ENCODE measurements at places on chromosomes 2 and 18.

GRCh38 chr2:138335036-138335435 is 166.5 kb upstream of the SPOPL start:
- DNase-seq = no peak

DNA sequence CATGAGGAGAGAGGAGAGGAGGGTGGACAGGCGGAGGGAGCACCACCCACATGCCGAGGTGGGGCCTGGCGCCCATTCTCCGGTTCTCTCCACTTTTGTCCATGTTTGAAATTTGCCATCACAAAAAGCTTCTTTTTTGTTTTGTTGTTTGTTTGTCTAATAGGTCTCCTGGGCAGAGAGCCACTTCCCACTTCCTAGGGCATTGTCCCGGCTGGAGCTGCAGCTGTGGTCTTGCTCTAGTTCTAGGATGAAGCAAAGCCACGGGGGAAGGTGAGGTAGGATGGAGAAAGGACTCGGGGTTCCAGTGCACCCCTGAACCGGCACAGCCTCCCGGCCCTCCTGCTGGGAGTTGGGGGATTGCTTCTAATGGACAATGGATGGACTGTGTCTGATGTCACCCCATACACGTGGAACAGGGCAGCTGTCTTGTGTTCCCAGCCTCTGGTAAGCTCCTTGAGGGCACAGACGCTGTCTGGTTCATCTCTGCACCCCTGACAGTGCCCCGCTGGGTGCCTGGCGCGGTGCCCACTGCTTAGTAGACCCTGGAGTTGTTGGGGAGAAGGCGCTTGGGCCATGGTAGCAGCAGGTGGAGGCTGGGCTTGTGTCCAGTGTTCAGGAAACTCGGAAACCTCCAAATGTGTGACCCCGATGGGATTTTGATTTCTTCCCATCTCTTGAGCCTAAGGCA is 278.4 kb downstream of the NDUFA10 start:
- no peak for DNase-seq

- DNase-seq = no peak
Observed at GRCh38 chr2:152103271-152103670, 4.4 kb upstream of the CACNB4 start.

DNA sequence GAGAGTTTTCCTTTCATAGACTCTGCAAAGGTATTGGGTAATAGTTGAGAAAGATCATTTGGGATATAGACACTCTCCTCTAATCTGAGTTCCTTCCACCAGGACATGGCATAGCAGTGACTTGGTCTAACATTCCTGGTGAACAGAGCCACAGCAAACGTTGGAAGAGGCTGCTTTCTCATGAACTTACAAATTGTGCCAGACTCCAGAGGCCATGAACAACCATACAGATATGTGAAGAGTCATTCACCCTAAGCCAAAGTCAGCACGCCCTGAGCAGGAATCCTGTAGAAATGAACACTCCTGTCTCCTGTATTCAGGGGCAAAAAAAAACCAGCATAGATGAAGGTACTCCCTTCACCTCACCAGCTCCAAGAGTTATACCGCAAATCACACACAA is 152.8 kb downstream of the TMEM18 start:
- no peak for DNase-seq

GRCh38 chr2:43839776-43840564 is 1.2 kb downstream of the ABCG8 start:
- DNase-seq = no peak

GRCh38 chr2:217884985-217885384 is 117.8 kb downstream of the TNS1 start:
- DNase-seq = no peak

DNA sequence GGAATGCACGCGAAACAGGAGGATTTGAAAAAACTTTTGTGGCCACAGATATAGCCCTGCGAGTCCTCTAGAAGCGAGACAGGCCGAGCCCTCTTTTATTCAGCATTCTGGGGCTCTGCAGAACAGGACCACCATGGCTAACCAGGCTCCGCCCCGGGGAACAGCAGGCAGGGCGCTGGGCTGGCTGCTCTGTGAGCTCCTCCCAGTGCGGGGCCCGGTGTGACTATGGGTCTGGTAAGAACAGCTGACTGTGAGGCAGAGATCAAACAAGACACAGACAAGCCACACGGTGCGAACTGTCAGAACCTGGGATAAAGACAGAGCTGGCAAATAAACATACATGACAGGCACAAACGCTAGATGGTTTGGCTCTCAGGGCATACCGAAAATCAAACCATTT is 15.5 kb downstream of the PXDN start:
- no peak for DNase-seq

DNA sequence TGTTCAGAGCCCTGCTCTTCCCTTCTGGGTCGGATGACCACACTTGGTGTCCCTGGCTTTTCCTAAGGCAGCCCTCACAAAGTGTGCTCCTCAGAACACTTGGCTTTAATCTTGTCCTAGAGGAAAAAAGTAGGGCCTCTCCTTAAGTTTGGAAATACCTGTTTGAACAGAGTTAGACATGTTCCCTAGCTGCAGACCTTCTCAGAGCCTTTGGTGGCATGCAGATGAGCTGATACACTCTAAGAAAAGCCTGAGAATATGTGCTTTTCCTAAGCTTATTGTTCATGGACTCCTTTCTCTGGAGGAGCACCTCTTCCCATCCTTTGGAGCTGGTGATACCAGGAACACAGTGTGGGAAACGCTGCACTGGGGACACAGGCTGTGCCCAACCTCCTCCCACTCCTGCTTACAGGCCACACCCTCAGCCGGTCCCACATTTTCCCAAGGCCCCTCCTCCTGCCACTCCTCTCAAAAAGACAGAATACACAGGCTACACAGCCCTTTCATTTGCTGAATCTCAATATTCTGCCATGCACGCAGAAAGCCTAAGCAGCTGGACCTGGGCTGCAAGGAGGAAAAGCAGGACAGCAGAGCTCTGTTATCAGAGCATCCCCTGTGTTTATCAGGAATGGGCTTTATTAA is 443.6 kb downstream of the NBAS start:
- DNase-seq = no peak

DNA sequence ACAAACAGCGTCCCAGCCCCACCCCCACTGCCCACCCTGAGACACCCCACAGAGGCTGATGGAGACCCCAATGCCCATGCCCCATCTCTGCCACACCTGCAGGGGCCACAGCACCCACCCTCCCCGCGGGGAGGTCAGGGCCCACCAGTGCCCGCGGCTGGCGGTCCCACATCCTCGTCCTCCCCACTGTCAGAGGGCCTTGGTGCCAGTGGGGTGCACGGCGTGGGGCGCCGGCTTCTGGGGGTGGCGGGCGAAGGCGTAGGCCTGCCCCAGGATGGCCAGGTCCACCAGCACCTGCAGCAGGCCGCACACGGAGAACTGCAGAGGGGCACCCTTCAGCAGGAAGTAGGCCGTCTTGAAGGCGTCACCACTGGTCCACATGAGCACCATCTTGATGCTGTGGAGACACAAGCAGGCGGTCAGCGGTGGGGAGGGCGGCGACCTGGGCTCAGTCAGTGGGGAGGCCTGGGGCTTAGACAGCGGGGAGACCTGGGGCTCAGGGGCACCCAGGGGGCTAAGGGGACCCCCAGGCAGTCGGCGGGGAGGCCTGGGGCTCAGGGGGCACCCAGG is 47.6 kb downstream of the SLC66A2 start:
- DNase-seq = no peak

- DNase-seq = no peak
Observed at GRCh38 chr2:205792908-205793307, 110.6 kb downstream of the NRP2 start.

- DNase-seq = no peak
Observed at GRCh38 chr2:43576981-43577892, 18.6 kb downstream of the THADA start.

- no peak for DNase-seq
Observed at GRCh38 chr18:42641996-42642395, 473.5 kb downstream of the RIT2 start.

DNA sequence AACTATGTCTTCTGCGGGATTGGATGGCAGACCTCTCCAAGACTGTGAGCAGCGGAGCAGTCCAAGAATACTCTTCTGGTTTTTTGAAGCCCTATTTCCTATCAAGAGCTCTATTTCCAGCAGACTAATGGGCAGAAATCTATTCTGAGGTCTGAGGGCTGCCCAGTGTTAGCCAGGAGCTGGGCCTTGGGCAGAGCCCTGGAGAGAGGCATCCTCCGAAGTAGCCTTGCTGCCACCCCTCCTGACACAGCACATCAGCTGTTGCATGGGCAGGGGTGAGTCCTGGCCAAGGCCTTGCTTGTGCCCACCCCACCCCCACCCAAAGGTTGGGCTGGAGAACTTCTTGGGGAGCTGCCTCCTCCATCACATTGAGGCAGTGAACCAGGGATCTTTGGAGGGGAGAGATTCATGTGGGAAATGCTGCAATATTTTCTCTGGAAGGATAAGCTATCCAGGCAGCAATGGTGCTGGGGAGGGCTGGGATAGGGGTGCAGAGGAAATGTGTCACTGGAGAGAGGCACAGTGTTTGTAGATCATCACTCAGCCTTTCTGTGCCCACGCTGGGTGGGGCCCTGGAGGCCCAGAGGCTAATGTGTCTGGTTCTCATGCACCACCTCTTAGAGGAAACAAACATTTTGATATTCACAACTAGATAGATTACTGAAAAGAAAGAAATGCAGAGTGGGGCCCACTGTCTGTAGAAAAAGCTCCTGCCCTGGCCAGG is 104.7 kb downstream of the VSNL1 start:
- no peak for DNase-seq

GRCh38 chr18:59910967-59911366 is 11.2 kb downstream of the PMAIP1 start:
- no peak for DNase-seq

DNA sequence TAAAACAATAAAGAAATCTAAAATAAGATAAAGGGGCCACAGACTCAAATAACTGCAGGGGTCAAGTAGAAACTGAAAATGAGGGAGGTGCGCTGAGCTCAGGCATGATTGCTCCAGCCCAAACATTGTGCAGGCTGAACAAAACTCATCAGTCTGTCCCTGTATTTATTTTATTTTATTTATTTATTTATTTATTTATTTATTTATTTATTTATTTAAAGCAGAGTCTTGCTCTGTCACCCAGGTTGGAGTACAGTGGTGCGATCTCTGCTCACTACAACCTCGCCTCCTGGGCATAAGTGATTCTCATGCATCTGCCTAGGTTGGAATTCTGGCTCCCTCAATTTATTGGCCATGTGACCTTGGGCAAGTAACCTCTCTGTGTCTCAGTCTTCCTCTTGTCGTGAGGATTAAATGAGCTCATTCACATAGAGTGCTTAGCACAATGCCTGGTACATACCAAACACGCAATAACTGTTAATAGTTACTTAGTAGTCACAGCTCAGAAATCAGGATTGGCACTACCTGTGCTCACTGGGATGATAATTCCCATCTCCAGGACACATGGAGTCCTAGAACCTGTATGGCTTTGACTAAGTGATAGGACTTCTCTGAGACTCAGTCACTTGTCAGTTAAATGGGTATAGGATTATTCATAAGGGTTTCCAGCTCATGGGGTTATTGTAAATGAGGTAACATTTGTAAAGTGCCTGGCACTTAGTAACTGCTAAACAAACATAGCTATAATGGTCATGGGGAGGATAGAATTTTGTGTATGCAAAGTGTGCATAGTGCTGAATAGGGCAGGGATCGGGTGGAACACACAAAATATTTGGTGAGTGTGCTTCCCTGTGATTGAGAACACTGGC is 6.0 kb downstream of the SPEG start:
- DNase-seq = no peak

DNA sequence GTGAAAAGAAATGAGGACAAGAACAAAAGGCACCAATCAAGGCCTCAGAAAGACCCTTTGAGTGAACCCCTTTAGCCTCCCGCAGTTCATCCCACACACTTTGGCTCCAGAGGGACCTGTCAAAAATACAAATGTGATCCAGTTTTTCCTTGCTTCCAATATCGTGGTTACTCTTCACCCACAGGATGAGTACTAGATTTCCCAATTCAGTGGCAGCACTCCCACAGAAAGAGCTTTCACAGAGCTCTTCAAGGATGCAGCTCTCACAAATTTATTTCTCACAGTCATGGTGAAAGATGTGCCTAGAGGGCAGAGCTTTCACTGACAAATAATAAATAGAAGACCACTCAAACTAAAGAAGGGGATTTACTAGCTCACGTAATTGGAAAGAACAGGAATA is 3.0 kb upstream of the GFPT1 start:
- DNase-seq = no peak

- no peak for DNase-seq
Observed at GRCh38 chr18:63820694-63821093, 45.5 kb downstream of the SERPINB7 start.

- DNase-seq = no peak
Observed at GRCh38 chr2:203603456-203604389, 68.6 kb upstream of the RAPH1 start.

GRCh38 chr18:50143886-50144285 is 51.1 kb downstream of the MYO5B start:
- no peak for DNase-seq

DNA sequence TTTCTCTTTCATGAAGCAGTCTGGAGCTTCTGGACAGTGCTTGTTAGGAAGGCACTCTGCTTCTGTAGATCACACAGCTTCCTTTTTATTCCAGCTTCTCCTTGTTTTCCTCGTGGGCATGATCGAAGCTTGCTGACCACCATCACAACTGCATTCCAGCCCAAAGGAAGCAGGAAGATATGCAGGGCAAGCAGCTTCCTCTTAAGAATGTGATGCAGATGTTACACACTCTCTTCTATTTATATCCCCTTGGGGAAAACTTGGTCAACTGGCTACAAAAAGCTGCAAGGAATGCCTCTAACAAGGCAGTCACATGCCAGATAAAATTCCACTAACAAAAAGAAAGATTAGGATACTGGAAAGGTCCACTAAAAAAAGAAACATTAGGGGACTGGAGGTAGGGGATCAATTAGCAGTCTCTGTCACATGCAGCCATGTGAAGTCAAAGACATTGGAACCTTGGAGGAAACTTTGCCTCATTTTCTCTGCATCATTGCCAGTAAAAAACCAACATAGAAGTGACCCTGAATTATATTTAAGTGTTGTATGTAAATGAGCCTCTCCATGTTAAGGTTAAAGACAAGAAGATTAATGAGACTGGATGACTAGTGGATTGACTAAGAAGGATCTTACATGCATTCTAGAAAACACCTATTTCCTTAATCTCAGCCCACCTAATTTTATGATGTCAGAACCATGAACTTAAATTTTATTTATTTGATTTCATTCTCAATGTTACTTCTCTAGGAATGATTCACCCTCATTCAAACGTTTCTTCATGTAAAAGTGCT is 98.3 kb downstream of the NAB1 start:
- DNase-seq = no peak

Measured in T-helper 1 cell (primary cell).